ENCODE measurements at places on chromosomes 3 and 15.

DNA sequence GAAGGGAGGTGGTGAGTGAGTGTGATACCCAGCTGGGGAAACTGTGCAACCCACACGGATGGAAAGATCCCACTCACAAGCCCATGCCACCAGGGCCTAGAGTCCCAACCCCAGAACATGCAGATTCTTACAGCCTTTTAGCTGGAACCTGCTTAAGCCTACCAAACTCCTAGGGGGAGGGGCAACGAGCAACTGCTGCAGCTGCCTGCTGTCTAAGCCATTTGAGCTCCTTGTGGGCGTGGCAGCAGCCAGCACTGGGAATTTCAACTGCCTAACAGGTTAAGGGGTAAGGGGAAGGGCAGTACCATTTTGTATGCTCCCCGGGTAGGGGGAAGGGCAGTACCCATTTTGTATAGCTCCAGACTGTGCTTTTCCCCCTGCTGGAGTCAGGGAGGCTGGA lies 673.2 kb upstream of the BCHE start:
- DNase-seq, result no peak

GRCh38 chr3:52456800-52457183 lies 1.4 kb downstream of the NISCH start:
- DNase-seq, result no peak

DNA sequence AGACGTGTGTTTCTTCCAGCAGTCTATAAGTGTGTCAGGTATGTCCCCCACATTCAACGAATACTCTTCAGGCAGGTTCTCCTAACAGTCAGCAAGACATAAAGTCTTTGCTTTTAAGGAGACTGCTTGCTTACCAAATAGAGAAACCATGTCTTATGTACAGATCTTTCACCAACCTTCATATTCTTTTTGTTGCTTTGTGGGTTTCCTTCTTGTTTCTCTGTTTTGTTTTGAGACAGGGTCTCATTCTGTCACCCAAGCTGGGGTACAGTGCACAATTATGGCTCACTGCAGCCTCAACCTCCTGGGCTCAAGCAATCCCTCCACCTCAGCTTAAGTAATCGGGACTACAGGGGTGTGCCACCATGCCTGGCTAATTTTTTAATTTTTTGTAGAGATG lies 14.3 kb downstream of the DYNC1LI1 start:
- DNase-seq, result no peak

GRCh38 chr3:66303491-66303901 lies 82.7 kb downstream of the SLC25A26 start:
- DNase-seq, result no peak

DNA sequence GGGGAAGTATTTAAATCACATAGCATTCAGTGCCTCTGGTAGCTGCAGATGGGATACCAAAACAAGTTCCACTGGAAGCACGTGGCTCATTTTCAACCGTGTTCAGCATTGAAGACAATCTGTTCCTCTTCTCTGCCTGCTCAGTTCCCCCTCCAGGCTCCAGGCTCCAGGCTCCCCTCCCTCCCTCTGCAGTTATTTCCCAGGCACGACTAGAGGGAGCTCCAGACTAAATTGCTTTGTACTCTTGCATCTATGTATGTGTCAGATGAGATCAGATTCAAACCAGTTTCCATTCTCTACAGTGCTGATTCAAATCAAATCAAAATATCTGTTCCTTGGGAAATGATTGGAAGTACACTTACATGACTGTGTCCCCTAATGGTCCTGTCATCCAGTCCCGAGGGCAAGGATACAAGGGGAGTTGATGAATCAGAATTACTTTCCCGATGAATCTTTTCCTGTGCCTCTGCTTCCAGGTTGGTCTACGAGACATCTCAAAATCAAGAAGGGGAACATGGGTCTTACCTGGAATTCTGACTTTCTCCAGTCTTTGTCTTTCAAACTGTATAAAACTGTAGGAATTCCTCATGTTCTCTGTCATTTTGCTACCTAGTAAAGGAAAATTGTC lies 600.5 kb downstream of the EDEM1 start:
- no peak for DNase-seq

GRCh38 chr15:77475001-77475400 lies 54.3 kb downstream of the HMG20A start:
- DNase-seq, result no peak

DNA sequence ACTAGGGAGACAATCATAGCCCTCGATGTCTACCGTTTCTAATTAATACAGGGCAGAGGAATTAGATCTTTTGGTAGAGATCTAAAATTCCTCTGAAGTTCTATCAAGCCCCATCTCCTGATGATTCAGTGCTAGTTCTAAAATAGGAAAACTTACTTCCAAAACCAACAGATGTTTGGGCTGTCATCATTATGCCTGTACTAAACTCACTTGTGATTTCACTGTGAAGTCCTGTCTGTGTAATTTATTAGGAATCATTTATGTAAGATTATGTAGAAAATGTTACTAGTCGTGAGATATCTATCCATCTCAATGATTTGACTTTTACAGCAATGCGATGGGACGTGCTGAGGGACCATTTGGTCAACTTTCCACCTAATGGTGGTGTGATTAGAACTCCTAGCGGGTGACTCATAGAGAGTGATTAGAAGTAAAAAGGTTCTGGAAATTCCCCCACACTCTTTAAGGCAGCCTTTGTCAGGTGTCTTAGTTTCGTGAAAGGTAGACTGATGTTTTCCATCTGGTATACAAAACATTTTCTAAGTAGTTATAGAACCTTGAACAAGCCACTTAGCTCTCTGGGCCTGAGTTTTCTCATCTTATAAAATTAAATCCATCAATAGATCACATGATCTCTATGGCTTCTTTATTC lies 34.2 kb downstream of the LIPC start:
- no peak for DNase-seq

- no peak for DNase-seq
Measured at GRCh38 chr3:184776916-184777315, 35.0 kb upstream of the VPS8 start.

DNA sequence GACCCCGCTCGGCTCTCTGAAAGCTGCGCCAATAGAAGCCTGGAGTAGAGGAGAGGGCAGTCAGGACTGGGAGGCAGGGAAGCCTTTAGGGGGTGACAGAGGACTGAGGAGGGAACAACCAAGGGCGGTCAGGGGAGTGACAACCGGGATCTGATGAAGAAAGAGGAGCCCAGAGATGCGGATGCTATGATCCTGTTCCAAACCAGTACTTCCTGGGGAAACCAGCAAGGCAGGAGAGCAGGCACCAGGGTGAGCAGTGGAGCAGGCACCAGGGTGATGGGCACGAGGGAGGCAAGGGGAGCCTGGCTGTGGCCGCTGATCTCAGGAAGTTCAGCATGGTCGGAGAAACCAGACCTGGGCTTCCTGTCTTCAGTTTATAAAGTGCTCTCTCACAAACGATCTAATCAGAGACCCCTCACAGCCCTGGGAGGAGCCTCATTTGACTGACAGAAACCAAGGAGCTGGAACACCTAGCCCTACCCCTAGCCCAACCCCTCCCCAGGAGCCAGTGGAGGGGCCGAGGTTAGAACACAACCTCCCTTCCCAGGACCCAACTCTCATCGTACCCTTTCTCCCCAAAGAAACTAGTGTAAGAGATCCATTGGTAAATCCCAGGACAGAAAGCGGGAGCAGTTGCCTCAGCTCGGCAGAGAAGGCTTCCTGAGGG lies 34.9 kb downstream of the CCDC33 start:
- no peak for DNase-seq

DNA sequence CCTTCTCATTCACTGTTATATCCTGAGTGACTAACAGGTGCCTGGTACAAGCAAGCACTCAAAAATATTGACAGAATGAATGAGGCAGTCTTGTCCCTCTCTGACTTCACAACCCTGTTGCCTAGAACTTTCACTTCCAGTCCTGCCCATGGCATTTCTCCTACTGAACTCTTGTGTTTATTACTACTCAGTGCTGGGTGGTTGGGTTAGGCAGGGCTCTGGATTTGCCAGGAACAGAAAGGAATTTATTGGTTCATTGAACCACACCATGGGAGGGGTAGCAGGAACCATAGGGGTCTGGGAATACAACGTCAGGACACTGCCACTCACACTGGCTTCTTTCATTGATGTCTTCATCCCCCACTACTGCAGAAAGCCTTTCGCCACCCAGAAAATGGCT lies 41.9 kb upstream of the SEMA4B start:
- DNase-seq, result no peak

GRCh38 chr3:22555753-22556435 lies 647.2 kb upstream of the UBE2E2 start:
- no peak for DNase-seq

DNA sequence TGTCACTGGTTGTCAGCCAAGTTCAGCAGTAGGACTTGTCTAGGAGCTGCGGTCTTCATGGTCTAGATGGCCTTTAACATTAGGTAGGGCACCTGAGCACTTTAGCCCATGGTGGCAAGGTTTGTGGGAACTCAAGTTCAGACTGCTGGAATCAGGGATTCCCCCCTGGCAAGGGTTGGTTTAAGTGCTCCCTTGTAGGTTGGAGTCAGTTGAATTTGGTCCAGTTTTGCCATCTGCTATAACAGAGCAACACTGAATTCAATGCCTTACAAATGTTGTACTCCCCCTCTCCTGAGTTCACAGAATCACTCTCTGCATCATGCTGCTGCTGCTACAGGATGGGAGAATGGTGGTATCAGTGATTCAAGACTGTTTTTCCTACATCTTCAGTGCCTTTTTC lies 509.3 kb downstream of the VGLL3 start:
- no peak for DNase-seq

DNA sequence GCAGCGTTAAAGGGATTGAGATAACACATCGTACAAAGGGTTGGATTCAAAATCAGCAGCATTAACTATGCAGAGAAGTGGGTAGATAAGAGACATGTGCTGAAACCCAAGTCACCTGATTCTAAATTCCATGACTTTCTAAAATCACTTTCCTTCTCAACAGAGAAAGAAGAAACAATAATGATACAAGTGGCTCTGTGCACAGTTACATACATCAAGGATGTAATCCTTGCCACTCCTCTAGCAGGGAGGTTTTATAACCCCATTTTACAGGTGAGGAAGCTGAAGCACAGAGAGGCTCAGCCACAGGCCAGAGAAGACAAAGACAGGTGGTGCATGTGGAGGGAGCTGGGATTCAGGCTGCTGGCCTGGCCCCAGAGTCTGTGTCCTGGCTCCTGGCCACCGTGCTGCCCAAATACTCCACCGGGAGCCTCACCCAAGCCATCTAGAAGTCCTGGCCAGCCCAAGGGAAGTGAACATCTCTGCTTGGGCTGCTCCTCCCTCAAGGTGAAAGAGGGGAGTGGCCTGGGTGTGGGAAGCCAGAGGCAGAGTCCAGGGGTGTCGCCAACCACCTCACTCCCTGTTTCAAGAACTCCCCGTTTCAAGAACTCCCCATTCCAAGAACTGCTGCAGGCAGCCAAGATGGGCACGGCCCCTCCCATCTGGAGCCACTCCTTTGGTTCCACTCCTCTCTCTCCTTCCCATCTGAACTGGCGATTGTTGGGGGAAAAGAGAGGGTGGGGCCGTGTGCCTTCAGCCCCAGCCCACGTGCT lies 147.1 kb downstream of the NUP210 start:
- DNase-seq, result no peak

- no peak for DNase-seq
Measured at GRCh38 chr3:73284472-73284871, 223.0 kb downstream of the EBLN2 start.

DNA sequence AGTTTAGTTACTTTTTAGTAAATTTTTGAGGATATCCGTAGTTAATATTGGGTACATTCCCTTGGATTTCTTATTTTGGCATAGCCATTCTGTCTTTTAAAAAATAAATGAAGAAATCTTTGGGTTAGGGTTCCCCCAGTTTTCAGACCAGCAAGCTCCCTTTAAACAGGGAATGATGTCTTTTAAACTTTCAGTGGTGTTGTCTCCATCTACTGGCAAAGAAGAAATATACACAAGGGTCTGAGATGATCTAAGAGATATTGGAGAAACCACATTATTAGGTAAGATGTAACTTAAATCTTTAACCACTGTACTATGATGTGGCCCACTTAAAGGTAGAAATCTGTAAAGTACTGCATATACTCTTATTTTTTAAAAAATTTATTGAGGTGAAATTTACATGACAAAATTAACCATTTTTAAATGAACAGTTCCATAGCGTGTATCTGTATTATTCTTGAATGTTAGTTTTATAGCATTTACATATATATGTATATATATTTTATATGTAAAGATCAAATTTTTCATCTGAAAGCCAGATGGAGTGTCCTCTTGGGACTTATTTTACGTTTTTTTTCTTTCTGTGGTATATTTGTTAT lies 35.1 kb upstream of the EIF3J start:
- DNase-seq, result no peak

DNA sequence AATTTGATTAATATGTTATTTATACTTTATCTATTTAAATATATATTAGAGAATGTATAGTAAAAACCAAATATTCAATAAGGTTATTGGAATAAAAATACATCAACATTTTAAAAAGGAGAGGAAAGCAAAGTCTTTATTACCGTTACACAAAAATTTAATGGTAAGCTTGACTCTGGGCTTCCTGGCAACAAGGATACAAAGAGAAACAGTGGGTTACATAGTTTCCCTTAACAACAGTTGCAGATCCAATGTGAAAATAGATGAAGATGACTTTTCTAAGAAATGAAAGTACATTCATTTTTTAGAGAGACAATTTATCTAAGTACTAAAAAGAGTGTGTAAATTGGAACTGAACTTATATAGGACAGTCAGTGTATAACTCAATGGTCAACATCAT lies 6.0 kb upstream of the PHLDB2 start:
- DNase-seq, result no peak

DNA sequence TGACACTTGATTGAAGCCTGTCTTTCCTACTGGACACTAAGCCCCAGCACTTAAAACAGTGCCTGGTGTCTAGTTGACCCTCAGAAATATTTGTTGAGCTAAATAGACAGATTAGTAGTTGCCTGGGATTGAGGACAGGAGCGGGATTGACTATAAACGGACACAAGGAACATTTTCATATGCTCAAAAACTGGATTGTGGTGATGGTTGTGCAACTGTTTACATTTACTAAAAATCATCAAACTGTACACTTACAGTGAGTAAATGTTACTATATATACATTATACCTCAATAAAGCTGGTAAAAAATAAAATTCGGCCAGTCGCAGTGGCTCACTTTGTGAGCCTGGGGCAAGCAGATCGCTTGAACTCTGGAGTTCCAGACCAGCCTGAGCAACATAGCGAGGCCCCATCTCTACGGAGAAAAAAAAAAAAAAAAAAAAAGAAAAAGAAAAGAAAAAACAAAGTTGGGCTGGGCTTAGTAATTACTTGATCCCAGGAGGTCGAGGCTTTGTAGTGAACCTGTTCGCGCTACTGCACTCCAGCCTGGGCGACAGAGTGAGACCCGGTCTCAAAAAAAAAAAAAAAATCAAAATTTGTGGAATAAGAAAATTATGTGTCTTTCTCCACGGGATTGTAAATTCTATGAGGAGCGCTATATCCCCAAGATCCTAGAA lies 632 bp upstream of the IDH3A start:
- DNase-seq, result no peak

GRCh38 chr3:190581041-190581541 lies 67.2 kb downstream of the IL1RAP start:
- no peak for DNase-seq
